A549 treated with Hydrocortisone at 1 μM for 4 hours (cell line): ENCODE measurements at places on chromosomes 7 and 10. TPM values are rescaled to one million over a fixed set of nuclear protein-coding genes. Genes with fewer than 3 reads are reported as not detected.

The CDNF gene
- 0.83 to 1.3 TPM (median 1.2 TPM) in 5 replicates for total RNA-seq

The PHTF2 gene
- total RNA-seq, result 11.7 to 20.9 TPM (median 15.1 TPM) in 5 replicates

The PHYHIPL gene
- 0.16 to 0.52 TPM (median 0.39 TPM) in 5 replicates for total RNA-seq

The SPDYE11 gene
- total RNA-seq, result not detected in 5 replicates

The CCT6A gene
- total RNA-seq, result 258 to 286 TPM (median 278 TPM) in 5 replicates

The NUTM2E gene
- total RNA-seq, result 0.30 to 0.47 TPM (median 0.38 TPM) in 5 replicates

The BLNK gene
- not detected in 5 replicates for total RNA-seq

The SFTPA2 gene
- not detected in 5 replicates for total RNA-seq

The TWIST1 gene
- total RNA-seq, result 1.8 to 3.5 TPM (median 3.2 TPM) in 5 replicates

The NXPH1 gene
- not detected in 5 replicates for total RNA-seq

The CUBN gene
- total RNA-seq, result 0.06 to 0.10 TPM (median 0.08 TPM) in 5 replicates
